HepG2 (cell line): ENCODE measurements at places on chromosomes 7 and 10.

GRCh38 chr7:105715528-105715927, 134.2 kb upstream of the EFCAB10 start:
- DNase-seq = no peak

- no peak for DNase-seq
Measured at GRCh38 chr7:37701769-37702168, 18.2 kb downstream of the GPR141 start.

GRCh38 chr10:114879541-114880158, 58.1 kb downstream of the FHIP2A start:
- DNase-seq = peak; percentile 17

- DNase-seq = no peak
Measured at GRCh38 chr7:135597926-135598305, 40.2 kb downstream of the NUP205 start.

DNA sequence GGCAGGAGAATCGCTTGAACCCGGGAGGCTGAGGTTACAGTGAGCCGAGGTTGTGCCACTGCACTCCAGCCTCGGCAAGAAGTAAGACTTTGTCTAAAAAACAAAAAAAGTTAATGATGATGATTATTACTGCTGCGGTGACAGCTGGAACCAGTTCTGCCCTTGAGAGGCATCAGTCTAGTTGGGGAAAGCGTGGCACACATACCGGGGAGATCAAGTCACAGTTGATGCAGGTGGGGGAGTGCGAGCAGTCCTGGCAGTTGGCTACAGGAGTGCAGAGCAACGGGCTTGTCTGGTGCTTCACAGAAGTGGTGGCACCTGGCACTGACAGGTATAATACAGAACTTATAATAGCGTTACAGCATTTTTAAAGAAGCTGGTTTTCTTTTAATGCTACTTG, 173.0 kb downstream of the ARHGAP21 start:
- DNase-seq = no peak

DNA sequence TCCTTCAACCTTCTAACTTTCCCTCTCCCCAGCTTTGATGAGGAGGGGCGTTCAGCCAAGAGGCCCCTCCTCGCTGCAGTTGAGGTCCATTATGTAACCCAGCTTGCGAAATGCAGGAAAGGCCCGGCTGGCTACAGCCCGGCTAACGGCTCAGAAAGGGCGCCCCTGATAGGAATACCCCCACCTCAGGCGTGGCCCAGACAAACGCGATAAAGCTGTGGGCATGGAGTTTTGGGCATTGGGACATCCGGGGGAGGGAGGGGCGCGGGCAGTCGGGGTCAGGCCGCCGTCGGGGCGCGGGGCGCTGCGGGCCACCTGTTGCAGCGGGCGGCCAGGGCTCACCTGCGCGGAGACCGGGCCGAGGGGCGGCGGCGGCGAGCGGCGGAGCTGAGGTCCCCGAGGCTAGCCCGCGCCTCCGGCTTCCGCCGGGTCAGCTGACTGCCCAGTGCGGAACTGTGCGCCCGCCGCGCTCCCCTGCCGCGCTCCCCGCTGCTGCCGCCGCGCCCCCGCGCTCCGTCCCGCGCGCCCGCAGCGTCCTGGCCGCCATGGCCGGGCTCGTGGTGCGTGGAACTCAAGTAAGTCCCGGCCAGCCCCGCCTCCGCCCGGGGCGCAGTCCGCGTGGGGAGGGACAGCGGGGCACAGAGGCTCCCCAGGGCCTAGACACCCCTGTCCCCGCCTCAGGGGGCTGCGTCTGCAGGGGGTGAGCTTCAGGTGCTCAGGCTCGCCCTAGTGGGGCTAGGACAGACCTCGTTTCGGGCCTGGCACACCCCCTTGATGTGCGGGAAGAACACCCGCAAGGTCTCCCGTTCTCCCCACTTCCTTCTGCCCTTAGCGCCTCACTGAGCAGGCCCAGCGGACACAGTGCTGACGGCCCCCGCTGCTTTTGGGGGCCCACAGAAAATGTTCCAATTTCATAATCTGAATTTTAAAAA, at the start of gene LRMDA:
TSS of gene LRMDA (plus strand) at position 445 of the 932 bp plus-strand sequence.
- DNase-seq = peak; percentile 83

- no peak for DNase-seq
Measured at GRCh38 chr7:85275204-85275603, 88.3 kb upstream of the SEMA3D start.

- DNase-seq = peak; percentile 30
Measured at GRCh38 chr10:62005687-62006086, 104.2 kb downstream of the ARID5B start.

GRCh38 chr10:43124094-43124521, 14.1 kb upstream of the CSGALNACT2 start:
- no peak for DNase-seq

GRCh38 chr7:1032536-1033181, 11.7 kb upstream of the GPR146 start:
- no peak for DNase-seq

DNA sequence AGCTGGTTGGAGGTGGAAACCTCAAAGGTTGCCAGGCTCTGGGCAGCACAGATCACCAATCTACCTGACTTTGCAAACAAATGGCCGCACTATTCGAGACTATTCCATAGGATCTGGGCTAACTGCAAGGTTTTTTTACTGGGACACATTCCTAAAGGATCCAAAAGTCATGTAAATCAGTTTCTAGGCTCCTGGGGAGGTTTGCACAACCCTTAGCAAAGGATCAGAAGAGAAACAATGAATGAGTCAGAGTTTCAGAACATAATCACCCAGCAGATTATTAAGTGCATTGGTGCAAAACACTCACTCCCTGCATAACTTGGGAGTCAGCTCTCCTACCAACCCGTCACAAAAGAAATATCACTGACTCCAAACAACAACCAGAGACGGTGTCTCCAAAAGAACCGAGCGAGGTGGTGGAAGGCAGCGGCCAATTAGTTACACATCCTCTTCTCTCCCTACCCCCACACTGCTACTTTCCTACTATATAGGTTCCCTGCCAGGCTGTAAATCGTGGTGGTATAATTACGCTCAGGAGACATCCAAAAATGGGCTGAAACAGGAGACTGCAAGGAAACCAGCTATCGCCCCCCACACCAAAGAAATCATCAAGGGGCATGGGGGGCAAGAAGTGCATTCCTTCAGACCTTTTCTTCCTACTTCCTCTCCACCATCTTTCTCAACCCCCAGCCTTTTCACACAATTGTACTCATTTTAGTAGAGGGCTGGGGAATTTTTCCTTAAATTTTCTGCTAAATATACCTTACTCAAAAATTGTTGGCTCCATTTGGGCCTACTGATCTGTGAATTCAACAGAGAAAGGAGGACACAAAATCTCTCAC, 3.2 kb downstream of the UBE2H start:
- DNase-seq = peak; percentile 81

GRCh38 chr7:17046666-17047065, 164.9 kb upstream of the AGR3 start:
- no peak for DNase-seq

DNA sequence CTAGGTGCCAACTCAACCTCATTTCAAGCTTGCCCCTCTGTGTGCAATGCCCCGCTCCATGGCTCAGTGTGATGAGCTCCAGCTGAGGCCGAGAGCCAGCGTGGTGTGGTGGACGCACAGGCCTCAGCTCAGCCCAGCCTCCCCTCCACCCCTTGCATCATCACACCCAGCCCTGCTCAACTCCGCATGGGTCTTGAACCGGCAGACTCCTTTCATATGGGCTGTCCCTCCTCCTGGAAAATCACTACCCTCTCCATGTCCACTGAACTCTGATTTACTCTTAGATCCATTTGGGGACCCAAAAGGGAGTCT, 16.6 kb upstream of the SLC18A3 start:
- no peak for DNase-seq

- no peak for DNase-seq
Measured at GRCh38 chr7:107185716-107186115, 16.9 kb downstream of the HBP1 start.

DNA sequence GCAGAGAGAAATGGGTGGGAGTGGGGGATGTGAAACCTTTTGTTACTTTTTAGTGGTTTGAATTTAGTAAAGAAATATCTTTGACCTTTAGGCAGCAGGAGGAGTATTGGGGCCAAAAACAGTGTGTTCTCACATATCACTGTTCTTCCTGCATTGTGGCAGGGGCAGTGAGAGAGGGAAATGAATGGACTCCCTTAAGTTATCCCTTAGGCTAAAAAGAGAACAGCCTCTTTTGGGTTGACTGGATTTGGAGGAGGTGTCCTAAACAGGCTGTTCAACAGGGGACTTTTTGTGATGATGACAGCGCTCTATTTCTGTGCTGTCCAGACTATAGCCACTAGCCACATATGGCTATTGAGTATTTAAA, 22.3 kb downstream of the ZNF775 start:
- no peak for DNase-seq

GRCh38 chr10:107529350-107529749, 364.8 kb upstream of the SORCS1 start:
- no peak for DNase-seq

DNA sequence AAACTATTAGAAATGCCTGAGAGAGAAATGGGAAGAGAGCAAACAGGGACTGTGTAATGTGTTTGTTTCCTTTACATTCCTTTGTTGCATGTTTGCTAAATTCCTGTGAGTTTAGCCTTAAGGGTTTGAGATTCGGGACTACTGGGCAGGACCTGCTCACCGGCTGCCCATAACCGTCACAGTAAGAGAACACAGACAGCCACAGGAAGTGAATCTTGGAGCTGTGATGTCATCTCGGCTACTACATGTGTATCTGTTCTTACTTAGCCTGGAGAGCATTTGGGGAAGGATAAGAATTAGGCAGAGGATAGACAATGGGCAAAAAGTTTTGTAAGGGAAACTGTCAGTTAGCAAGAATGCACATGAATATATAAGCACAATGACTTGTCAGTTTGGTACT, 485.1 kb upstream of the KLF6 start:
- no peak for DNase-seq

DNA sequence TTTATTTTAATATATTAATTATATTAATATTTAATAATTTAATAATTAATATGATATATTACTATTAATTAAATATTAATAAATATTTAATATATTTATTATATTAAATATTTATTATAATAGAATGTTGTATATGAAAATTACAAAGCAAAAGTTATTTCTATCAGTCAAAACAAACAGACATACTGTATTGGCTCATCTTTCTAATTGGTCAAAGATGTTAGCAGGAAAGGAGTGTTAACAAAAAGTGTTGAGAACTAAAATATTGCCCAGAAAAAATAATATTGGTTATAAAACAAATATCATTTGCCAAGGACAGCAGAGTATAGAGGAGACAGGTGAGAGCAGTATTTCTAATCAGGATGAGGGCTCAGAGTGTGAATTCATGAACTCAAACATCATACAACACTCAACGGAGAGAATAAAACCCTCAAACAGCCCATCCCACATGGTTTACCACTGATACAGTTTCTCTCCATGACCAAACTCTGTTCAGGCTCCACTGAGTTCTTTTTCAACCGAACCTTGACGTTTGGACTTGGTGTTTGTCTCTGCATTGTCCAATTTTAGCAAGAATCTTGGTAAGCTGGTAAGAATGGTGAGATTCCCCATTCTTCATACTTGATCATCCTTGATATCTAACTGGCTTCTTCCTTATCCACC, 58.0 kb downstream of the TSPAN12 start:
- DNase-seq = no peak

GRCh38 chr10:70035531-70035930, 17.1 kb upstream of the MACROH2A2 start:
- DNase-seq = no peak

GRCh38 chr7:103573479-103574058, 127.6 kb upstream of the SLC26A5 start:
- DNase-seq = peak; percentile 7

DNA sequence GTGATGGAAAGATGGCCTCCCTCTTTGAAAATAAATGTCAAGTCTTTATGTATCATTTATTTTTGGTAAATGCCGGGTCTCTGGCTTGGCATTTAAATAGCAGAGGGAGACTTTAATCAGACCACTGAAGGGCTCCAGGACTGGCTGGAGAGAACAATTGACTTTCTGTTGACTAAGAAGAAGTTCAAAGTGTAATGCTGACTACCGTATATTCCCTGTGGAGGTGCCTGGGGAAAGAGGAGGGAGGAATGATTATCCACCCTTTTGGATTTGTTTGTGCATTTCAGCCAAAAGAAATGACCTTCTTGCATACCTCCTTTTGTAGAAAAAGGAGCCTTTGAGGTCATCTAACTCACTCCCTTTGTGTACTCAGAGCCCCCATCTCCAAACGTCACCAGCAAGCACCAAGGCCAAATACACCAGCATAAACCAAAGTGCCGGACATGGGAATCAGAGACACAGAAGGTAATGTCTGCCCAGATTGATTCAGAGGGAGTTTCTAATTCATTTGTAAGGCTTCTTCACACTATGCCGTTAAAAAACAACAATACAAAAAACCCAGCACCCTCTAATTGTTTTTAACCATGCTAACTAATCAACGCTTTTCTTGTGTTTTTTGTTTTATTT, 75.2 kb downstream of the PRLHR start:
- peak; percentile 57 for DNase-seq

DNA sequence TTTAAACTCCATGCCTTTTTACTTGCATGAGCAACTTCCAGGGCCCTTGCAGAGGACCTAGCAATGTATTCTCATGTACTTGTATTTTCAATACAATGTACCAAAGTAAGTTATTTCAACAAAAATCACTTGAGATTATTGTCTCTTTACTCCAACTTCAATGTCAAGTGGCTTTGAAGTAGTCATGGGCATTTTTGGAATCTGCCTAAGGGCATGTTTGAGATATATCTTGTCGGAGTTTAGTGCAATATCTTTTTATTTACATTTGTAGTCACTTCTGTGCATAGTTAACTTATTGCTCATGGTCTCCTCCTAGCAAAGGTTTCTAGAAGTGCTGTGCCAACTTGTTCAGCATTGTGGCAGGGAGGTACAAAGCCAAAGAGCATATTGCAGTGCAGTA, 508.7 kb upstream of the SEMA3D start:
- no peak for DNase-seq

DNA sequence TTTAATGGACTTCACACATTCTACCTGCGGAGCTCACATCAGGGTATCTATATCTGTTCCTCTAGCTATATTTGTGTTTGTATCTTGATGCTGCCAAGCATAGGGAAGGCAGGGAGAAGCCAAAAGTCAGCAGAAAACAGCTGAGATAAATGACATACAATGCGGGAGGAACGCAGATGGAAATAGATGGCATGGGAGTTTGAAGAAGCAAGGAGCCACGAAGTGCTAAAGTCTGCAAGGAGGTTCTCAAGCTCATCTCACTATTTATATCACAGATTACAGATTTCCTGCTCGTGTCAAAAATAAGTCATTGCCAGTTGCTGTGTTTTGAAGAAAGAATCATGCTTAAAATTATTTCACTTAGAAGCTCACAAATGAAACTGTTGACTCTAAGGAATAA, 180.5 kb downstream of the DPP6 start:
- DNase-seq = no peak

GRCh38 chr10:63219749-63220148, 86.6 kb downstream of the NRBF2 start:
- DNase-seq = no peak

DNA sequence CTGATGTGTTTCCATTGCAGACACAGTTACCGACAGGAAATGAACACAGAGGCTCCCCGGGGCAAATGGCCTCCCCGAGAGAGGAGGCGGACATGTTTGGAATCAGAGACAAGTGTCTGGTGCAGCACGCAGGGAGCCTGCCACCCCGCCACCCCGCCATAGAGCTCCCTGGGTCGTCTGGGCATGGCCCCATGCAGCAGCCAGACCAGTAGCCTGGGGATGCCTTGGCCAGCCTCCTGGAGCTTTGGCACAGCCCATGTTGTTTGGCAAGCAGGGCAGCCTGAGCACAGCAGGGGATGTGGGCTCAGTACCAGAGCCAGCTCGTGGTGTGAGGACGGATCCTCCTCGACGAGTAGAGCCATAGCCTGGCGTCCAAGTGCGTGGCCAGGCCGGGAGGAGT, 80.8 kb downstream of the NKX6-2 start:
- DNase-seq = no peak
